ENCODE measurements at places on chromosomes 4 and X. TPM values are rescaled to one million over a fixed set of nuclear protein-coding genes. Genes with fewer than 3 reads are reported as not detected.
A peak's percentile ranks its signal among the peaks of the same experiment; 100 is the strongest.

GRCh38 chr4:24632011-24632410, 47.7 kb upstream of the DHX15 start:
- no peak for DNase-seq

ADH7 gene
- polyA plus RNA-seq, result not detected

SMIM10 gene
- 0.12 TPM for polyA plus RNA-seq

DNA sequence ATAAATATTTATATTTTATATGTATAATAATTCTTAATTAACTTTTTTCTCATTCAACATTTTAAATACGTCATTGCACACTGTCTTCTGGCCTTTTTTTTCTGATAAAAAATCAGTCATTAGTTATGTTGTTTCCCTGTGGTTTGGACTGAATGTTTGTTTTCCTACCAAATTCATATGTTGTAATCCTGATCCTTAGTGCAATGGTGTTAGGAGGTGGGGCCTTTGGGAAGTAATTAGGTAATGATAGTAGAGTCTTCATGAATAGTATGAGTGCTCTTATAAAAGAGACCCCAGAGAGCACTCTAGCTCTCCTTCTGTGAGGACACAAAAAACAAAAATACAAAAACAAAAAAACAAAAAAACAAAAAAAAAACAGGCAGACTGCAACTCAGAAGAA, 117.2 kb downstream of the GASK1B start:
- no peak for DNase-seq

ARX gene
- polyA plus RNA-seq, result not detected

DNA sequence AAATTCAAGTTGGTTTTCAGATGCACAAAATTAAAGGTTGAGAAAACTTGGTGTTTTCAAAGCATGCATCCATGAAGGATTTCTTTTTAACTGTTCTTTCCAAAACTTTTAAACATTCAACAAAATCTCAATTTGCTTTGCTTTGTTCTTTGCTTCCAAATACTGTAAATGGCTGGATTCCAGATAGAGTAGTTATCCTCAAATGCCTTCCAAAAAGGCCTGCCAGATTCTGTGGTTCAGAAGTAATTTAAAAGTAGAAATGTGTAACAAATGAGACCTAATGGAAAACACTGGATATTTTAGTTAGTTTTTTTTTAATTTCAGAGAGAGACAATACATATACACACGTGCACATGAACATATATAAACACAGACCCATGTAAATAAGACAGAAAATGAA, 97.3 kb downstream of the NR3C2 start:
- no peak for DNase-seq

RAB40A gene
- polyA plus RNA-seq, result not detected

- DNase-seq, result peak; percentile 33
These were observed 512.0 kb upstream of the NR3C2 start for GRCh38 chr4:148954011-148954749.

CITED1 gene
- polyA plus RNA-seq, result 0.16 TPM

DRD5 gene
- not detected for polyA plus RNA-seq

- DNase-seq, result peak; percentile 23
These were observed 16.1 kb downstream of the RHOH start for GRCh38 chr4:40212674-40213527.

GRCh38 chr4:157667836-157668235, 447.3 kb downstream of the GRIA2 start:
- DNase-seq, result no peak

- DNase-seq, result peak; percentile 74
These were observed 288.4 kb downstream of the BCOR start for GRCh38 chrX:39809331-39809730.

TMEM31 gene
- polyA plus RNA-seq, result not detected

CYLC1 gene
- polyA plus RNA-seq, result not detected

GRCh38 chr4:82811838-82812341, 13.3 kb upstream of the SCD5 start:
- DNase-seq, result no peak

SMARCA1 gene
- polyA plus RNA-seq, result 11.2 TPM

Data from foreskin keratinocyte (primary cell).